Left hindlimb (tissue), 1 donor: ENCODE measurements at places on chromosomes 4 and X.

- no peak for DNase-seq
Measured at GRCh38 chrX:3777416-3777815, 64.0 kb upstream of the PRKX start.

GRCh38 chrX:16975233-16975632 lies 28.8 kb downstream of the REPS2 start:
- no peak for DNase-seq

DNA sequence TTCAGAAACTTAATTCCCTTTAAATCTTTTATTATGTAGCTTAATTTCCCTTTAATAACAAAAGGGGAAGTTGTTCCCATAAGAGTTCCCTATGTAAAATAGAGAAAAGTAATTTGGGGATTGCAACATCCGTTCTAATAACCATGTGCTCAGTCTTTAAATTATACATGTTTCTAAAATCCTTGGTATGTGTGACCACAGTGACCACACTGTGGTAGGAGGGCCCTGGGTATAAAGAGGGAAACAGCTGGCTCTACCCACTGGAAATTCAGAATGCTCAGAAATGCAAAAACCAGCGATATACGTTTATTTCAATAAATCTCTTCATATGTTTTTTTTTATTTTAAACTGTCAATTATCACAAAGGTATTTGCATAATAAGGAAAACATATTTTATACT lies 219.1 kb downstream of the FGF13 start:
- no peak for DNase-seq

GRCh38 chrX:10755439-10756334 lies 135.3 kb upstream of the MID1 start:
- DNase-seq: peak; percentile 57

DNA sequence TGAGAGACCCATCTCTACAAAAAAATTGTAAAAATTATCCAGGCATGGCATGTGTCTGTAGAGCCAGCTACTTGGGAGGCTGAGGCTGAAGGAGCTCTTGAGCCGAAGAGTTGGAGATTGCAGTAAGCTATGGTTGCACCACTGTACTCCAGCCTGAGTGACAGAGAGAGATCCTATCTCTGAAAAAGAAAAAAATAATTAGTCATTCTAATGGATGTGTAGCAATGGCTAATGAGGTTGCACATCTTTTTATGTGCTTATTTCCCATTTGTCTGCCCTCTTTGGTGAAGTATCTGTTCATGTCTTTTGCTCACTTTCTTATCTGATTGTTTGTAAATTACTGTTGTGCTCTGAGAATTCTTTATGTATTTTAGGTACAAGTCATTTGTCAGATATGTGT lies 19.0 kb upstream of the MAML3 start:
- no peak for DNase-seq

DNA sequence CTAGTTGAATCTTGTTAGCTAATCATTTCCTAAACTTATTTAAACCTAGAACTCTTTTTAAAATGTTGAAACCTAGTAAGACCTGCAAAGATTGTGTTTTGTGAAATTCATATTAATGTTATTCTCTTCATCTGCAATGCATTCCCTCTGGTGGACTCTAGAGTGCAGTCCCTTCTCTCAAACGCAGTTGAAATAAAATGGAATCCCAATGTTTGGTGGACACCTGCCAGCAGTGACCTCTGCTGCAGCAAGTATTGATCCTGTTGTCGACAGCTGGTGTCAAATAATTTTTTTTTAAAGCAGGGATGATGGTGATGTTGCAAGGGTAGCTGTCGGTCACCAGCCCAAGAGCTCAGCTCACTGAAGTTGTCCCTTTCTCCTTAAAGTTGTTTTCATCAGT lies 492.0 kb downstream of the ZIC3 start:
- no peak for DNase-seq
